Activated CD4-positive, alpha-beta T cell treated with anti-CD3 and anti-CD28 coated beads, Interleukin-2, amount 10 ng/mL, durations not matched to agents 7 days and 5 days (primary cell): ENCODE measurements at places on chromosomes 5 and 9. TPM values are rescaled to one million over a fixed set of nuclear protein-coding genes. Genes with fewer than 3 reads are reported as not detected.

GRCh38 chr9:87950765-87951488, 23.4 kb downstream of the CDK20 start:
- H3K4me1 ChIP-seq, result peaks cover 6% of the 10 kb centered on the region
- DNase-seq, result peak; percentile 20
- no peaks in the 10 kb centered on the region for H3K36me3 ChIP-seq
- no peak overlapping the region for H3K4me3 ChIP-seq

DNA sequence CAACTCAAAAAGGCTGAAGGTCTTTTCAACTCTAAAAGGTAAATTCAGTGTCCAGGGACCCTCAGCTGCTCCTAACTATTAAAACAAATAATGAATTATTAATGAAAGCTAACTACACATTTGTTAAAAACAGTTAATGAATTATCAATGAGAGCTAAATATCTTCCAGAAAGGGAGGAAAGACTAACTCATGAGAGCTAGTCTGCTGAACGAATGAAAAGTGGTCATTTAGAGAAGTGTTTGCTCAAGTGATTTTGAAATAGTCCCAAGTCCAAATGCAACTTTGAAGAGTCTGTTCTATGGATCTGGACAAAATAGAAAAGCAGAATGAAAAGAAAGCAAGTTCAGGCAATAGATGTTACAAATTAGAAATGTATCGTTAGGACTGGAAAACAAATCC, 133.9 kb upstream of the SPEF2 start:
- peaks cover 12% of the 10 kb centered on the region for H3K4me1 ChIP-seq
- H3K27ac ChIP-seq, result no peak overlapping the region
- DNase-seq, result no peak
- H3K36me3 ChIP-seq, result peaks cover 11% of the 10 kb centered on the region
- H3K27me3 ChIP-seq, result peaks cover 10% of the 10 kb centered on the region

GRCh38 chr5:10505517-10506095, 58.3 kb upstream of the ANKRD33B start:
- no peak overlapping the region for H3K27ac ChIP-seq
- no peaks in the 10 kb centered on the region for H3K36me3 ChIP-seq
- no peak overlapping the region for H3K4me3 ChIP-seq
- no peak for DNase-seq
- H3K4me1 ChIP-seq, result no peaks in the 10 kb centered on the region

The REEP5 gene
- 80.3 TPM for total RNA-seq

GRCh38 chr5:64497386-64497785, 8.4 kb upstream of the RGS7BP start:
- no peaks in the 10 kb centered on the region for H3K36me3 ChIP-seq
- H3K27ac ChIP-seq, result no peak overlapping the region
- H3K4me3 ChIP-seq, result no peak overlapping the region
- H3K4me1 ChIP-seq, result no peaks in the 10 kb centered on the region
- no peak for DNase-seq

The GAS1 gene
- total RNA-seq, result 0.54 TPM

DNA sequence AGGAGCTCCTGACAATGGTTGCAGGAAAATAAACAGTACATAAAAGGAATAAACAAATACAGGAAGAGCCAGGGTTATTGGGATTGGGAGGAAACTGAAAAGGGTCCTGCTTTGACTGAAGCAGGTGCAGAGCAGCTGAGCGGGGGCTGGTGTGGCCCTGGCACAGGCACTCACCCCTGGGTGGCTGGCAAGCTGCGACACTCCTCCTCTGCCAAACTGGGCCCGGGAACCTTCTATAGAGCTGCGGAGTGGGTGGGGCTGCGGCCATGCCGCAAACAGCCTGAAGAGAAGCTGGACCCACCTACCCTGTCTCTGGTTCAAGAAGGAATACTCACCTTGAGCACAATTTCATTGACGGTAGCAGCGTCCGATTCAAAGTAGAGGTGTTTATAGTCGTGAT, 182.5 kb downstream of the GAPVD1 start:
- H3K27ac ChIP-seq, result no peak overlapping the region
- no peak for DNase-seq
- no peaks in the 10 kb centered on the region for H3K27me3 ChIP-seq
- H3K4me1 ChIP-seq, result no peaks in the 10 kb centered on the region

GRCh38 chr9:84996029-84996428, 326.5 kb downstream of the NTRK2 start:
- no peaks in the 10 kb centered on the region for H3K27me3 ChIP-seq
- H3K27ac ChIP-seq, result no peak overlapping the region
- no peak overlapping the region for H3K4me3 ChIP-seq

The ZDHHC11 gene
- 9.4 TPM for total RNA-seq
